ENCODE measurements at places on chromosomes 5 and 9. TPM values are rescaled to one million over a fixed set of nuclear protein-coding genes. Genes with fewer than 3 reads are reported as not detected.

Gene MEIKIN
- 1.9 TPM for total RNA-seq

Gene KIF4B
- 0.10 TPM for total RNA-seq

Gene LCN1
- total RNA-seq: 0.29 TPM

Gene GABBR2
- total RNA-seq: not detected

Gene SLCO4C1
- 0.07 TPM for total RNA-seq

Gene BTNL9
- total RNA-seq: not detected

Gene FIBCD1
- total RNA-seq: not detected

DNA sequence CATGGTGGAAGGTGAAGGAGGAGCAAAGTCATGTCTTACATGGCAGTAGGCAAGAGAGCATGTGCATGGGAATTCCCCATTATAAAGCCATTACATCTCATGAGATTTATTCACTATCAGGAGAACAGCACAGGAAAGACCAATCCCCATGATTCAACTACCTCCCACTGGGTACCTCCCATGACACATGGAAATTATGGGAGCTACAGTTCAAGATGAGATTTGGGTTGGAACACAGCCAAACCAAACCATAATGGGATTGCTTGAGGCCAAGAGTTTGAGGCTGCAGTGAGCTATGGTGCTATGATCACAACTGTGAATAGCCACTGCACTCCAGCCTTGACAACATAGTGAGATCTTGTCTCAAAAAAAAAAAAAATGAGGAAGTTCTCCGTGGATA is 581.8 kb downstream of the TAF11L14 start:
- DNase-seq: no peak
- H3K27me3 ChIP-seq: no peaks in the 10 kb centered on the region
- H3K36me3 ChIP-seq: no peaks in the 10 kb centered on the region
- H3K4me1 ChIP-seq: no peaks in the 10 kb centered on the region
- no peak overlapping the region for H3K27ac ChIP-seq

- DNase-seq: peak; percentile 3
- H3K27ac ChIP-seq: no peak overlapping the region
- peaks cover 12% of the 10 kb centered on the region for H3K4me1 ChIP-seq
- H3K27me3 ChIP-seq: peaks cover 15% of the 10 kb centered on the region
- no peak overlapping the region for H3K4me3 ChIP-seq
Observed at GRCh38 chr5:132267931-132268768, 10.7 kb downstream of the PDLIM4 start.

DNA sequence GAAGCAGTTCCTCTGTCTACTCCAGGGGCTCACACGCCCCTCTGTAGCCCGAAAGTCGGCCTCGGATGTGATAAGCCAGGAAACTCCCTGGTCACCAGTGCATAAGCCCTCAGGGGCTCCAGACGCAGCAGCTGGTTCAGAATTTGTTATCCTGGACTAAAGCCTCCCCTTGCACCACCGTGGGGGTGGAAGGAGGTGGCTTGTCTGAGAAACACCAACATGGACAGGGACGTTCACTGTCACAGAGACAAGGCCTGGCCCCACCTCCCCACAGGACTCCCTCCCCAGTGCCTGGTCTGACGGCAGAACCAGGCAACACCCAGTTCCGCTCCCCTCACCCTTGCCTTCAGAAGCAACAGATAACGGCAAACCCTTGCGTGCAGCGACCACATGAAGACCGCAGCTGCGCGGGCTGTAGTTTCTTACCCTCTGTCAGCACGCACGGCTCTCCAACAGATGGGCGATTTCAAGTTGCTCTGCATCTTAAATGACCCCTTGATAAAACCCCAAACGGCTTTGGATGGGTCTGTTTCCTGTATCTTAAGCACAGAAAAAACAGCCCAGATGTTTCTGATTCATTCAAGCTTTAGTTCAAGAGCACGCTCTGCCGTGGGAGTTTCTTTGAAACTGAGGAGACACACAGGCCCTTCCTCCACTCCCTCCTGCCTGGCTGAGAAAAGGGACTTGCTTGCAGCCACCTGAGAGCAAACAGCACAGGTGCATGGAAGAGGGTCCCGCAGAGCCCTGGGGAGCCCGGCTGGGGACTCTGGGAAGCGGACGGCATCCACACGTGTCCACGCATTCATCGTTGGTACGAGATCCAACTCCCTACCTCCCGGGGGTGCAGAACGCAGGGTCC is 44.7 kb upstream of the NKD2 start:
- peak overlapping the region; percentile 69 for H3K27ac ChIP-seq
- no peaks in the 10 kb centered on the region for H3K36me3 ChIP-seq
- H3K4me1 ChIP-seq: peaks cover 20% of the 10 kb centered on the region
- peak; percentile 84 for DNase-seq

- no peak overlapping the region for H3K27ac ChIP-seq
- no peaks in the 10 kb centered on the region for H3K4me1 ChIP-seq
- H3K4me3 ChIP-seq: no peak overlapping the region
- H3K27me3 ChIP-seq: peaks cover 7% of the 10 kb centered on the region
Observed at GRCh38 chr5:151427258-151427657, 20.1 kb upstream of the SLC36A1 start.

DNA sequence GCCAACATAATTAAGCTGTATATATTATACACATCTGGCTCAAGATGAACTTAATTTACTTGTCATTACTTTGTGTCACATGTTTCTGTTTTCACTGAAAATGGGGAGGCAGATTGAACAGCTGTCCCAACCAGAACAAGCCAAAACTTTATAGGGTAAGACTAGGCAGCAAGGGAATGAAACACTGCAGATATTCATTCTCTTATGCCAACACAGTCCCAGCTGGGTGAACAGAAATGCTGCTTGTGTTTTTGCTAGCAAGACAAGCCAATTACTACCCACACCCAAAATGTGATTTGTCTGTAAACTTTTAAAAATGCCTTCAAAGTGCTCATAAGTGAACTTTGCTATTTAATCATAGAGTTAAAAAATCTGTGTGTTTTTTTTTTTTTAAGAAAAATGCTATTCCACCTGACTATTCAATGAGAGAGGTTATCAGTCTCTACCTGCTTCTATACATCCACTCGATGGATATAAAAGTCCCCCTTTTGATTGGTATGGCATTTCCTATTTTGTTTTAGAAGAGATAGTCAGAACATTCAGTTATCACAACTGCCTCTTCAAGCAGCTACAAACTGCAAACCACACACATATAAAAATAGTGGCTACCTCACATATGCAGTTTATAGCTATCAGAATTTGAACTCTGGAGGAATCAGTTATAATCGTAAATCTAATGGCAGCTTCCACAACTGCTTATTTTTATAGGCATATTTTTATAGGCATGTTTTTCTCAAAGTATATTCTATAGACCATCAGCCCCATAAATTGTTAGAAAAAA is 91.9 kb upstream of the PPP1R2B start:
- DNase-seq: no peak
- no peaks in the 10 kb centered on the region for H3K27me3 ChIP-seq
- H3K27ac ChIP-seq: no peak overlapping the region
- H3K4me3 ChIP-seq: no peak overlapping the region
- no peaks in the 10 kb centered on the region for H3K36me3 ChIP-seq

DNA sequence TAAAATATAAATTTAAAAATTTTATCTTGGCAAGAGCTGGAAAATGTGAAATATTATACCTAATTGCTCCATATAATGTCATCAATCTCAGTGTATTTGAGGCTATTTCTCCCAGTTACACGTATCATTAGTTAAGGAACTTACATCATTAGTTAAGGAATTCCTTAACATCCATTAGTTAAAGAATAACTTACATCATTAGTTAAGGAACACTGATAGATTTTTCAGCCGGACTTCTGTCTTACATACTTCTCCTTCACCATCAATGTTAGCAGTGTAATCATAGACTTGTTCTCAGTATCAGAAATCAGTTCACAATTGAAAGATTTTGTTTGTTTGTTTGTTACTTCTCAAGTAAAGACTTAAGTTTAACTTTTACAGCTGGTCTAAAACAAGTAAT is 524.4 kb upstream of the CHD1 start:
- H3K27ac ChIP-seq: no peak overlapping the region
- no peaks in the 10 kb centered on the region for H3K27me3 ChIP-seq

DNA sequence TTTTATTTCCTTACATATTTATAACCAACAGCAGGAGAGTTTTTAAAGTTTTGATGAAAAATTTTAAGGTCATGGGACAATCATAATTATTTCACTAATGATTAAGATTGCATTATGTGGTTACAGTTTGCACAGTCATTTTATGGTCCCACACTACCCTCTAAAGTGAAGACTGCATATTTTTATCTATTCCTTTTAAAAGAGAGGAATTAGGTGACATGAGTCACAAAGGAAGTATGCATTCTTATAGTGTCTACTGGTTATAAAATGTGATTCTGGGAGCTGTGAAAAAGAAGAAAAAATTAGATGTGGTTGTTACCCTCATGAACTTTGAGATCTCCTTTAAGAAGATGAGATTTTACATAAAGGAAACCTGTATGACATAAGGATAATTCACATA is 87.9 kb upstream of the GRIA1 start:
- DNase-seq: no peak
- H3K27me3 ChIP-seq: peaks cover 2% of the 10 kb centered on the region
- H3K27ac ChIP-seq: no peak overlapping the region
- H3K4me1 ChIP-seq: no peaks in the 10 kb centered on the region

DNA sequence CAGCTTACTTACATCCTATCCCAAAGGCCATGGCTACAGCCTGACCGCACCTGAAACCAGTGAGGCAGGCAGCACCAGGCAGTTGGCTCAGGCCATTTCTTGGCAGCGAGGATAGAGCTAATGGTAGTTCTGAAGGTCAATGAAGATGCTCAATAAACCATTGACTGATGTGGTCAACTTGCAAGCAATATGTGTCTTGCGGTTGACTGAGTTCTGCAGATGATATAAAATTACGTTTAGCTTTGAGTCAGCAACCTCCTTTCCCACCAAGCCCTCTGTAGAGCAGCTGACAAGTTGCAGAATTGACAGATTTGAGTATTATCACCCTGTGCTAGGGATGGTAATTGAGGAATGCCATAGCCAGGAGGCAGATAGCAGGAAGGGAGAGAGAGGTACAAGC is 189.0 kb upstream of the PUM3 start:
- H3K4me1 ChIP-seq: no peaks in the 10 kb centered on the region
- DNase-seq: no peak
- H3K27ac ChIP-seq: no peak overlapping the region
- peaks cover 10% of the 10 kb centered on the region for H3K27me3 ChIP-seq
- H3K4me3 ChIP-seq: no peak overlapping the region
- H3K36me3 ChIP-seq: no peaks in the 10 kb centered on the region

- H3K4me3 ChIP-seq: no peak overlapping the region
- peaks cover 5% of the 10 kb centered on the region for H3K27me3 ChIP-seq
- no peaks in the 10 kb centered on the region for H3K36me3 ChIP-seq
- DNase-seq: no peak
- peaks cover 19% of the 10 kb centered on the region for H3K4me1 ChIP-seq
Observed at GRCh38 chr5:54794135-54794975, 191.0 kb downstream of the ESM1 start.

- H3K4me3 ChIP-seq: no peak overlapping the region
- no peak for DNase-seq
- peaks cover 11% of the 10 kb centered on the region for H3K27me3 ChIP-seq
- H3K27ac ChIP-seq: no peak overlapping the region
- H3K36me3 ChIP-seq: no peaks in the 10 kb centered on the region
Observed at GRCh38 chr5:155850370-155850769, 476.6 kb upstream of the SGCD start.

GRCh38 chr5:95075111-95075510 is 209.8 kb downstream of the MCTP1 start:
- peaks cover 6% of the 10 kb centered on the region for H3K27me3 ChIP-seq
- no peak overlapping the region for H3K4me3 ChIP-seq
- H3K36me3 ChIP-seq: no peaks in the 10 kb centered on the region
- no peak overlapping the region for H3K27ac ChIP-seq
- no peak for DNase-seq
- H3K4me1 ChIP-seq: no peaks in the 10 kb centered on the region

- H3K27ac ChIP-seq: no peak overlapping the region
Observed at GRCh38 chr9:73880101-73880500, 617.0 kb upstream of the RORB start.

- H3K4me1 ChIP-seq: no peaks in the 10 kb centered on the region
- no peaks in the 10 kb centered on the region for H3K36me3 ChIP-seq
- no peaks in the 10 kb centered on the region for H3K27me3 ChIP-seq
- H3K4me3 ChIP-seq: no peak overlapping the region
- no peak for DNase-seq
Observed at GRCh38 chr5:59115345-59115744, 532.5 kb downstream of the RAB3C start.

DNA sequence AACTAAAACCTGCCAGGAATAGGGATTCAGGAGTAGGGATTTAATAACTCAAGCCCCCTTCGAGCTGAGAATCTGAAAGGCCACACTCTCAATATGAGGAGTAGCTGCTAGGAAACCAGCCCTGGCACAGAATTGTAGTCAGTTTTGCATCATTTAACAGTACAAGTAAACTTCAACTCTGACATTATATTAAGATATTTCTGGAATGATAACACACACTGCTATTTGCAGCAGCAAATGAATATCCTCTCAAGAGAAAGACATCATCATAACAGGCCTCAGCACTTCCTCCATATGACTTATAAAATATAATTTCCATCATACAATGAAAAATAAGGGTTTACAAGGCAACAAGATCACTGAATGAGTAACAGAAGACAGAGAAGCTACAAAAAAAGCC is 138.2 kb upstream of the RFX3 start:
- no peak for DNase-seq
- H3K27me3 ChIP-seq: no peaks in the 10 kb centered on the region
- no peak overlapping the region for H3K4me3 ChIP-seq
- H3K4me1 ChIP-seq: no peaks in the 10 kb centered on the region
- H3K36me3 ChIP-seq: no peaks in the 10 kb centered on the region
- no peak overlapping the region for H3K27ac ChIP-seq

DNA sequence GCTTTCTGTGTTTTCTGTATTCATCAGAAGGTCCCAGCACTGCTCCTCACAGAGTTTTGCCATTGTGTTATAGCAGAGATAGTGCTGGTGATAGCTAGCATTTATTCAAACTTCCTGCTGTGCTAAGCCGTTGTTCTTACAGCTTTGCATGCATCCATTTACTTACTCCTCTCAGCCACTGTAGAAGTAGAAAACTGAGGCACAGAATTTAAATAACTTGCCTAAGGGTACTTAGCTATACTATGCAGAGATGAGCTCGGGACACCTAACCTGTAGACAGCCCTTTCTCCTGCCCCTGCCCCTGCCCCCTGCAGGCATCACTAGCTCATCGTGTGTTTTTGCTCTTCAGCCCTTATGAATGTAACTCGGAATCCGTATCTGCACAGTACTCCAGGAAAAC is 227.6 kb downstream of the SAXO1 start:
- no peak overlapping the region for H3K4me3 ChIP-seq
- no peak for DNase-seq
- no peaks in the 10 kb centered on the region for H3K36me3 ChIP-seq
- H3K27me3 ChIP-seq: no peaks in the 10 kb centered on the region
- H3K4me1 ChIP-seq: no peaks in the 10 kb centered on the region
- no peak overlapping the region for H3K27ac ChIP-seq

- peaks cover 8% of the 10 kb centered on the region for H3K36me3 ChIP-seq
- H3K4me1 ChIP-seq: peaks cover 4% of the 10 kb centered on the region
- H3K27ac ChIP-seq: no peak overlapping the region
- no peak for DNase-seq
- no peaks in the 10 kb centered on the region for H3K27me3 ChIP-seq
Observed at GRCh38 chr9:85553475-85553874, 188.3 kb downstream of the AGTPBP1 start.

Measured in activated naive CD4-positive, alpha-beta T cell treated with anti-CD3 and anti-CD28 coated beads for 36 hours (primary cell).